Activated CD8-positive, alpha-beta memory T cell treated with anti-CD3 and anti-CD28 coated beads for 24 hours (primary cell): ENCODE measurements at places on chromosomes 1 and 21.

DNA sequence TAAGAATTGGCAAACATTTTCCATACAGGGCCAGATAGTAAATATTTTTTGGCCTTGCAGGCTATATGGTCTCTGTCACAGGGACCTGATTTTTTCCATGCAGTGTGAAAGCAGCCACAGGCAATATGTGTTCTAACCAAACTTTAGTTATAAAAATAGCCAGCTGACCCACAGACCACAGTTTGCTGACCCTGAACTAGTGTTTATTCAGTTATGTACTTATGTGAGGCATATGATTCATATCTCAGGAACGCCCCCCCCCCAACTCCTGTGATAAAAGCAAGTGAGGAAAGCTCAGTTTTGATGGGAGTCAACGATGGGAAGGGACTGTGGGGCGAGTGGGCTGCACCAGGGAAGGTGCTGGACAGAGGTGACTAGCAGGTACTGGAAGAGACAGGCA is 80.1 kb downstream of the HMGB4 start:
- no peak for DNase-seq

- DNase-seq: peak; percentile 80
These were observed 30.8 kb upstream of the ABCG1 start for GRCh38 chr21:42187976-42188653.

DNA sequence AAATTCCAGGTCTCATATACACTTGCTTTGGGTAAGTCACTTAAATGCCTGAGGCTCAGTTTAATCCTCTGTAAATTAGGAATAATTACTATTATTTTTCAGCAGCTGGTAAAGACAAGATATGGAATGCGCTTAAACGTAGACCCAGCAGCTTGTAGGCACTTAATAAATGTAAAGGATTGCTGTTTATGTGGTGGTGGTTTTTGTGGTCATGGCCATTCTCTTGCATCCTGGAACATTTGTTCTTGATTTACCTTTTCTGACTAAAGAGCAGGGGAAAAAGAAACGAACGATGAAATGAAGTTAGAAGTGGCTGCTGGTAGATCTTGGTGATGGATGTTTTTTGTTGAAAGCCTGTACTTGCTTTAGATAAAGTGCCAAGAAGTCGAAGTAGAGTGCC is 195.0 kb upstream of the FOXD3 start:
- DNase-seq: no peak

GRCh38 chr1:41633764-41634163 is 149.3 kb upstream of the EDN2 start:
- no peak for DNase-seq

GRCh38 chr1:71666609-71667008 is 585.8 kb upstream of the ZRANB2 start:
- DNase-seq: no peak

GRCh38 chr1:81155131-81155530 is 645.6 kb upstream of the ADGRL2 start:
- DNase-seq: no peak

GRCh38 chr1:9654834-9655723 is 3.5 kb downstream of the PIK3CD start:
- peak; percentile 80 for DNase-seq

DNA sequence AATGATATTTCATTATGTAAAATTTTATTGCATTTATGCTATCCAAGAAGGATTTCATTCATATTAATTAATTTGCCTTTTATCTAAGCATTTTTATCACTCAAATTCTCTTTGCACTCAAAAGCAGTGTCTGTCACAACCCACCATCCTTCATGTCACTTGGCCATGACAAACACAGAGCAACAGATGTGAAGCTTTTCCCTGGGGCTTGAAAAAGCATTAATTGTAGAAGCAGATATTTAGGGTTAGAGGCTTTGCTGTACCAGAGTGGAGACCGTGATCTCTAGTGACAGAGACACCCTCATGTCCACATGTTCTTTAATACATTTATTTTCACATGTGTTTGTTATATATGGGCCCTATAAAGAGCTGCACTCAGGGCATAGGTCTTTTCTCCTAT is 230.5 kb downstream of the SPATA17 start:
- no peak for DNase-seq

DNA sequence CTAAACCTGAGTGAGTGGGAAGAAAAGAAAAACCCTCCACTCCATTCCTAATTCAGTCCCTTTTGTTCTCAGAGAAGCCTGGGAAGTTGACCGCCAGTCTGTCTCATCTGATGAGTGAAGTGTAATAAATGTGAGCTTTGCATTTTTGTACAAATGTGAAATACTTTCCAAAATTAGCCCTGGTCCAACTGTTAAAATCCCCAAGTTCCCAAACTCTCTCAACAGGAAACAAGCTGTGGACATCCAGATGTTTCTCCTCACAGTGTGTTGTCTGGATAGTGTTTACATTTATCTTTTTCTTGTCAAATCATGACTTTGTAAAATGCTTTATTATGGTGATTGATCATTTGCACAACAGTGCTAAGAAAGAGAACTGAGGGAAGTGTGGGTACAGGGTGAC is 145.1 kb downstream of the TM2D1 start:
- no peak for DNase-seq

GRCh38 chr21:44626262-44626661 is 631 bp upstream of the KRTAP10-9 start:
- DNase-seq: no peak

GRCh38 chr1:175927944-175928343 is 184.5 kb upstream of the TNR start:
- no peak for DNase-seq

DNA sequence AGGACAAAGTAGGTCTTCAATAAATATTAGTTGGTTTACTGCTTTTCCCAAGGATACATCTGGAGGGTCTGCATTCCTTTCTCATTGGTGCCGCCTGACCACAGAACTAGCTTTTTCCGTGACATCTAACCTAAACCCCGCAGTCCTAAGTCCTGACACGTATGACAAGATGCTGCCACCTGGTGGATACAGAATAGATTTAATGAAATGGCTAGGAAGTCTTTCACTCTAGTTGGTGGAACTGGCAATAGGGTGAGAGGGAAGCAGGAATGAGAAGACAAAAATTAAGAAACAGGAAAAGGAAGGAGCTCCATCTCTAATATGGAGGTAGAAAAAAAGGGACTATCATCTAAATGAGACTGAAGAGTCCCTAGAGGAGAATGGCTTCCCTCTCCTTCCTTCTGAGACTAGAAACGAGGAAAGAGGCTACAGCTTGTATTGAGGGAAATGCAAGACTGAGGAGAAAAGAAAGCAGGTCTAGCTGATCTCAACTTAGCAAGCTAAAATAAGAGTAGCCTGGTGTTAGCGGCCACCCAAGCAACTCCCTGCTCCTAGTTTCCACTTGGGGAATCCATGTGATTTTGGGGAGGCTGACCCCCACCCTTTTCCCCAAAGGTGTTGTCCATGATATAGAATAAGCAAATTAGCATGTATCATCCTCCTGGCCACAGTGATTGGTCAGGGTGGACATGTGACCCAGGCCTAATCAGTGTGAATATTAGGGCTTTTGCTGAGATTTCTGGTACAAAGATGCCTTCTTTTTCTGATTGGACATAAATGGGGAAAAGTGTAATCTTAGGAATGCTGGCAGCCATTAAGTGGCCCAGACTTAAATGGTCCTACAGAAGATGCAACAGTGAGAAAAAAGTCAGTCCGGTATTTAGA is 5.9 kb downstream of the RFX5 start:
- DNase-seq: no peak

- DNase-seq: no peak
These were observed 1011.8 kb downstream of the PLA2G4A start for GRCh38 chr1:187840557-187840956.

DNA sequence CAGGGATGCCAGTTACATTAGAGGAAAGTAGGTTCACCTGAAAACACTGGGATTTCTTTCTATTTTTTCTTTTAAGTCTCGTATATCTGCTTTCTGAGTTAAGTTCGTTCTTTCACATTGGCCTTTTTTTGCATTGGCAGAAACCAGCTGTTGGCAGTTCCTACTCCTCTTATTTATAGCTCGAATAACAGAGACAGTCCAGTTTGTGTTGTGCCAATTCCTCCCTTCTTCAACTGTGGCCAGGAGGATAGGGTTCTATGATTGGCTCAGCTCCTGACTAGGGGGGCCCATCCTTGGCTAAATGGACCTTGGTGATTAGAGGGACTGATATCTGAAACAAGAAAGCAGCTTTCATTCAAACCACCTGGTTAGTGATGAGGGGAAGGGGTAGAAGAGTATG is 115.8 kb downstream of the RPS6KC1 start:
- DNase-seq: no peak

- DNase-seq: no peak
These were observed 199.4 kb upstream of the CACYBP start for GRCh38 chr1:174800216-174800851.

GRCh38 chr1:88434836-88435235 is 249.2 kb upstream of the PKN2 start:
- DNase-seq: no peak

DNA sequence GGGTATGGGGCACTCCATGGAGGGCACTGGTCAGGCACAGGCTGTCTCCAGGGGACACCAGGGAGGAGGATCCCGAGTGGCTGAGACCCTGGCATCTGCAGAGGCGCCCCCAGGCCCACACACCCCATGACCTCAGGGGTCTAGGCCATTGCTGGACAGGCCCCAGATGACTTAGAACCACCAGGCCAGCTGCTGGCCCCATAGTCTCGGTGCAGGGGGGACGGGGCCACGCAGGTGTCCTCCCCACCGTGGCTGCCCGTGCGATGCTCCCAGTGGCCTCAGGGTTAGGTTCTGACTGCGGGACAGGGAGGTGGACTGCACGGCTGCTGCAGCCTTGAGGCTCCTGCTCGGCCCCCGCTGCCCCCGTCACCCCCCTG is 44.0 kb downstream of the MORN1 start:
- no peak for DNase-seq

- DNase-seq: no peak
These were observed 13.2 kb upstream of the POU3F1 start for GRCh38 chr1:38059635-38060250.

GRCh38 chr1:2179283-2180013 is 15.1 kb downstream of the FAAP20 start:
- DNase-seq: no peak

DNA sequence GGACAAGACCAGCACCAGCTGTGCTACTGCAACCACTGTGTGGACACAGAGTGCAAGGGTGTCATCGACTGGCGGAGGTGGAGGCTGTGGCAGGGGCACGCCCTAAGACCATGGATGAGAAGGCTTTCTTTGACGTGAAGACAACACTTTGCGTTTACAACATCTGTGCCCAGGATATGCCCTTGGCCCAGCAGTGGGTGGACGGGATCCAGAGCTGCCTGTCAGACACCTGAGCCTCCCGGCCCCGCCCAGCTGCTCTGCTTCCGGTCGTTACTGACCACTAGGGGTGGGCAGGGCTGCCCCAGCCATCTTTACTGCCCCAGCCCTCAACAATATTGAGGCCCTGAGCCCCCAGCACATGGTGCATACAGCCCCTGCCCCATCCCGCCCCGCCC is 21.4 kb upstream of the NPPB start:
- no peak for DNase-seq

DNA sequence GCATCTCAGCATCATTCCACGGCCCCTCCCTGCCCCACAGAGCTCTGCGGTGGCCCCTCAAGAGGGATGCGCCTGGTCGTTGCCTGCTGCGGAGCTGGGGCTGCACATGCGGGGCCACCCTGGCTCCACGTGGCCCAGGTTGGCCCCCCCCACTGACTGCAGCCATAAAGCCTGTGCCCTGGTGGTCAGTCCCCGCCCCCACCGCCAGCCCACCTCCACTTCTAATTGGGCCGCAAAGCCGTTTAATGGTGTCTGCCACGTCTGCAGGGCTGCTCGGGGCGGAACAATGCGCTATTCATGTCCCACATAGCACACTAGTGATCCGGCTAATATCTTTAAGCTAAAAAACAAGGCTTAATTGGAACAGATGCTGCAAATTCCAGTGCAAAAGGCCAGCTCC is 33.5 kb upstream of the ACTRT2 start:
- no peak for DNase-seq

- no peak for DNase-seq
These were observed 107.5 kb downstream of the RGL1 start for GRCh38 chr1:183912265-183912886.

- DNase-seq: no peak
These were observed 73.6 kb downstream of the ROR1 start for GRCh38 chr1:63847308-63847910.

- no peak for DNase-seq
These were observed 5.4 kb upstream of the TRPM2 start for GRCh38 chr21:44347911-44348451.

GRCh38 chr1:155079210-155079486 is 511 bp downstream of the EFNA3 start:
- DNase-seq: no peak

- DNase-seq: no peak
These were observed 2.4 kb upstream of the CCT8 start for GRCh38 chr21:29075706-29076466.

GRCh38 chr1:88685259-88685620 is 1.2 kb downstream of the PKN2 start:
- no peak for DNase-seq

- DNase-seq: no peak
These were observed 1044.0 kb upstream of the ADGRL4 start for GRCh38 chr1:80050523-80050922.

DNA sequence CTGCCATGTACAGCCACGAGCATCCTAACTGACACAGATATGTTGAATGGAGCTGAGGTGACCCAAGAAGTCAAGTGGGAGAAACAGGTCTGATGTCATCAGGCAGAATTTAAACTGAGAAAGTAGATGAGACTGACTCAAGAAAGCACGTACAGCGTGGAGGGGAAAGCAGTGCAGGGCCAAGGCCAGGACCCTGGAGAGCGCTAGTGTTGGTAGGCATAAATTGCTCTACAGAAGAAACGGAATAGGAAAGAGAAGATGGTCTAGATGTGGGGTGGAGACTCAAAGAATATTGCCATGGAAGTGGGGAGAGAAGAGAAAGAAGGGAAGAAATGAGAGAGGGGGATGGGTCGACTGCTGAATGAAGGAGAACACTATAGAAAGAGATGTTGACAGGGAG is 45.3 kb upstream of the GJB5 start:
- DNase-seq: no peak

DNA sequence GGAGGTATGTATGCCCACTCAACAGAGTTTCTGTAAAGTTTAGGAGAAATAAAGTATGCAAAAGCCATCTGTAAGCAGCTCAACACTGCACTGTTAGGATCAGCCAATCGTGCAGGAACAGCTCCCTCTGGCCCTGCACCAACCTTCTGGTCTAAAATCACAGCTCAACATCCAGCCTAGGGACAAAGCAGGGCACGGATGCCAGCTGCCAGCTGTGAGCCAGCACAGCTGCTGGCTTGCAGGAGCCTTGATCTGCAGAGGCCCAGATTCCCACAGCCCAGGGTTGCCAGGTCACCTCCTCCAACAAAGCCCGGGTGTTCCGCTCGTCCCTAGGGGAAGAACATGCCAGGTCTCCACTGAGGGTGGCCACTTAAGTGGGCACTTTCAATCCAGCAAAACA is 8.6 kb downstream of the ACOT7 start:
- no peak for DNase-seq

- DNase-seq: peak; percentile 84
These were observed 20.8 kb downstream of the ATP5PO start for GRCh38 chr21:33894736-33895288.

- DNase-seq: no peak
These were observed at the start of gene PRDM16 for GRCh38 chr1:3068564-3069431. PRDM16 (plus strand) TSS chr1:3069203; CDS start chr1:3069260, 57 bp downstream.
